ENCODE measurements at places on chromosomes 2 and 18.

DNA sequence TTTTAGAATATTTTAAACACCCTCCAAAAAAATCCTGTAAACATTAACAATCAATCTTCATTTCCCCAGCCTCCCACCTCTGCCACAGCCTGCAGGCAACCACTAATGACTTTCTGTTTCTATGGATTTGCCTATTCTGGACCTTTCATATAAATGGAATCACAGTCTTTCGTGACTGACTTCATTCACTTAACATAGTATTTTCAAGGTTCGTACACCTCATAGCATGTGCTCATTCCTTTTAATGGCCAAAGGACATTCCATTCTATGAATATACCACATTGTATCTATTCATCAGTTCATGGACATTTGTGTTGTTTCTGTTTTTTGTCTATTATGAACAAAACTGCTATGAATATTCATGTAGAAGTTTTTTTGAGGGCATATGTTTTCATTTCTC lies 48.5 kb downstream of the NAT8 start:
- no peak for DNase-seq

DNA sequence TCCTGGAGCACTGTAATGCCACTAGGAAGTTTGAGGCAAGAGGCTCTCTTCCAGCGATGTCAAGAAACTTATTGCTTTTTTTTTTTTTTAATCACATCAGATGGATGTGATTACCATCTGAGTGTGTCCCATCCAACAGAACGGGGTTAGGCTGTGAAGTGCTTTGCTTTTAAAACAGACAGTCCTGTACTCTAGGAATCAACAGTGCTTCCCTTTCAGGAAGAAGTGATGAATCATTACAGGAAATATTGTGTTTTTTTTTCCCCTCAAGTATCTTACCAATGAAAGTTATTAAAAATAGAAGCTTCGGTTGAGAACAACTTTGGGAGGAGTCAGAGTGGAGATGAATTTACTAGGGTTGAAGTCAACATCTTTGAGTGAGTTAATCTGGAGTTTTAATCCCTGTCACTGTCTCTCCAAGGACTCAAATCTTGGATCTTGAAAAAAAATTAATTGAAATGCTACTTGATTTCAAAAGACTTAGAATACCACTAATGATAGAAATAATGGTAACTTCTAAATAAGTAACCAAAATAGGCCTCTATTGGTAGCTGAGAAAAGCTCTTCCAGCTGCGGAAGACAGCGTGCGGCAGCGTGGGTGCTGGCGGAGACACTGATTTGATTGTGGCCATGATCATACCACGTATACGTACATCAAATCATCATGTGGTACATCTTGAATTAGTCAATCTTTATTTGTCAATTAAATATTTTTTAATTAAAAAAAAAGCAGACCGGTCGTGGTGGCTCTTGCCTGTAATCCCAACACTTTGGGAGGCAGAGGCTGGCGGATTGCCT lies 45.5 kb downstream of the GATA6 start:
- DNase-seq: no peak

GRCh38 chr2:213678437-213679218 lies 394.4 kb downstream of the SPAG16 start:
- DNase-seq: no peak

DNA sequence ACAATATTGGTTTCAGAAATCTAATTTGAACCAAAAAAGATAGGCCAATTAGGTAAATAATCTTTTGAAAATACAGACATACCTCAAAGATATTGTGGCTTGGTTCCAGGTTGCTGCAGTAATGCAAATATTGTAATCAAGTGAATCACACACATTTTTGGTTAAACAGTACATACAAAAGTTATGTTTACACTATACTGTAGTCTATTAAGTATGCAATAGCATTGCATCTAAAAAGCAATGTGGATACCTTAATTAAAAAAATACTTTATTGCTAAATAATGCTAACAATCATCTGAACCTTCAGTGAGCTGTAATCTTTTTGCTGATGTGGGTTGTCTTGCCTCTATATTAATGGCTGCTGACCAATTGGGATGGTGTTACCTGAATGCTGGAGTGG lies 67.3 kb downstream of the KYNU start:
- DNase-seq: no peak

GRCh38 chr2:62733546-62733945 lies 28.0 kb downstream of the EHBP1 start:
- no peak for DNase-seq

DNA sequence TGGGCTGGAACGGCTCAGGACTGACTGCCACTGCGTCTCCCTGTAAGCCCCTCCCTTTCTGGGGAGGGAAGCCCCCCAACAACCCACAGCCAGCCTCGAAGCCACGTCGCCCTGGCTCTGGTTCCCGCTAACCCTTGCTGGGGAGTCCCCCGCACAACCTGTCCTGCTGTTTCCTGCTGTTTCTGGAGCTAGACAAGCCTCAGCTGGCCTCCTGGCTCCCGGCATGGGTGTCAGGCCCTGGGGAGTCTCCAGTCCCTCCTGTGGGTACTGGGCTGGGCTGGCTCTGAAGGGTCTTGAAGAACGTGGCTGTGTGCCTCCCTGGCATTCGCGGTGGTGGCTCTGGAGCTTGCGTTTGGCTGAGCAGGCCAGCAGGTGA lies 20.9 kb downstream of the NFATC1 start:
- no peak for DNase-seq

- no peak for DNase-seq
These were observed 26.6 kb downstream of the ZSWIM2 start for GRCh38 chr2:186822323-186822722.

DNA sequence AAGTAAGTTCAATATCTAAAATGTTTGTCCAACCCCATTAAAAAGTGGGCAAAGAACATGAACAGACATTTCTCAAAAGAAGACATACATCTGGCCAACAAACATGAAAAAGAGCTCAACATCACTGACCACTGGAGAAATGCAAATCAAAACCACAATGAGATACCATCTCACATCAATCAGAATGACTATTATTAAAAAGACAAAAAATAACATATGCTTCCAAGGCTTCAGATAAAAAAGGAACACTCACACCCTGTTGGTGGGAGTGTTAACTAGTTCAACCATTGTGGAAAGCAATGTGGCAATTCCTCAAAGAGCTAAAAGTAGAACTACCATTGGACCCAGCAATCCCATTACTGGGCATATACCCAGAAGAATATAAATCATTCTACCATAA lies 931.1 kb downstream of the LRP1B start:
- no peak for DNase-seq

DNA sequence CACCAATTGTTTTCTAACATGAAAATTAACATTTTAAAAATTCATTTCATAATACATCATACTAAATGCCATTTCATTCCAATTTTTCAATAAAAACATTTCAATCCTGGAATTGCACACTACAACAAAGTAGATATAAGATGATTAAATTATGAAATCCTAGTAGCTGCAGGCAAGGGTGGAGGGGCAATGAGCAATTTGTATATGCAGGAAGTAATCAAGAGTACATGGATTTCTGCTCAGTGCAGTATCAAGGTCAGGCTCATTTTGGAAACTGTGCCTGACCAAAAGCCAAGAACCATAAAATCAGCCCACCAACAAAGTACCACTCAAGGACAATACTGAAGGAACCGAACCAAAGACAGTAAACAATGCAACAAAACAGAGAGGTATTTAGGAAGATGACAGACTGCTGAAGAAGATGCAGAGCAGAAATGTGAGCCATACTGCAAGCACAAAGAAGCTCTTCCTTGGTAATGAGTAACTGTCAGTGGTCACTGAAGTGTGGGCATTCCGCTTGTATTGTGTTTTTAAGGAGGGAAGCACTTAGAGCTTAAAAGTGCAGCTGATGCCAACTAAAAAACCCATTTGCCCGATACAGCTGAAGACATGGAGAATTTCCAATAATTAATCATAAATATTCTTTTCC lies 34.5 kb upstream of the DSEL start:
- DNase-seq: no peak

DNA sequence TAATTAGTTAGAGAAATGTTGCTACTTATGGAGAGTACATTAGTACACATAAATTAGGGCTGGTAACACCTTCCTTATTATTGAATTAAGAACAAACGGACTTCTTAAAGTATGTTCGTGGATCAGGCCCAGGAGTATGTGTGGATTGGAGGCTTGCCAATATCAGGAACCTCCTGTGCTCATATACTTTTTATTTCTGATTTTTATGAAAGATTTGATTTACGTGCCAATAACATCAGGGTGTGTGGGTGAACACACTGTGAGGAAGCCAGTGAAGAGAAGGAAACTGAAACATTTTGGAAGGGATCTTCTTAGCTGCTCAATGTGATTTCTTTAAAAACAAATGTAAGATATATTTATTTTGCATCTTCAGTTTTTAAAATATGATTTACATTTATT lies 113.0 kb downstream of the EFEMP1 start:
- DNase-seq: no peak

GRCh38 chr18:37246779-37247340 lies 318.7 kb downstream of the CELF4 start:
- DNase-seq: no peak

DNA sequence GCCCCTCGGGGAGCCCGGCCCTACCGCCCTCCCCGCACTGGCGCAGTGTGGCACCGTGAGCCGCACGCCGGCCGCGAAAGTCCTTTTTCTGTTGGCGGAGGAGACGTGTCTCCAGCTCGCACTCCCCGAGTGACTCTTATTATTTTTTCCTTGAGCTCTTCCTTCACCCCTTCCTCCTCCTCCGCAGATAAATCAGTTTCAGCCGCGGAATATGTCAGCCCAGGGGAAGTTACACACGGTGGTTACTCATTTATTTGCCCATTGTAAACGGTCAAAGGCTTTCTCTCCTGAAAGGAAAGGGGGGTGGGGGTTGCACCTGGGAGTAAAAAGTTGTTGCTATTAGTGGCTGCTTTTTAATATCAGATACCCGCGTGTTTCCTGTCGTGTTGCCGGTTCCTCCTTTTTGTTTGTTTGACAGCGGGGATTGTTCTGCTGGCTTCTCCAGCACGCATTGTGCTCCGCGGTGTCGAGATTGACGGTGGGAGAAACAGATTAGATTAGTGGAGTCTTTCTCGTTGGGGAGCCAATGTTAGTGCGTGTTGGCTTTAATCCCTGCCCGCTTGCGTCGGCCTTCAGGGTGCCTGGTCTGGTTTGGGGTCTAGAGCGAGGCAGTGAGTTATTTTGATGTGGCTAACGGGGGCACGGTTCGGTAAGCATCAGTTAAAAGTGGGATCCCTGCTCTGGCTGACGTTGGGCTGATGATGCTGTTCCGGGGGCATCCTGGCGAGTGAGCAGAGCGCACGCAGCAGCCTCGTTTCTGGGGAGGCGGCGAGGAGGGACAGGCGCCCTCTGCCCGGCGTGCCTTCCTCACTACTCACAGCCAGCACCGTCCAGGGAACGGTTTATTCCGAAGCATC lies 1.6 kb downstream of the CRIM1 start:
- DNase-seq: no peak

DNA sequence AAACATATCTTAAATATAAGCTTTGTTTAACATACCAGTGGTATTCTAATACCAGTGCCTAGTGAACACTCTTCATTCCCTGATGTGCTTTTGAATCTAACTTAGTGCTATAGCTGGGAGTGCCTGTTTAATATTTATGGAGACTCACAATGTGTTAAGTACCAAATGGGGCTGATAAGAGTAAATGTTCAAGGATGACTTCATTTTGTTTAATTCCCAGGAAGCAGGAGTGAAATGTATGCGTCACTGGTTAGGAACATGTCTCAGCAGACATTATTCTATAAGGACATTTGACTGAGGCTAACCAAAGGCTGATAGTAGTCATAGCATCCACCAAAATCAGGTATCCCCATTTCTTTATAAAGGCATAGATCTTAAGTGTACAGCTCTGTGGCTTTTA lies 31.7 kb upstream of the LINC00305 start:
- no peak for DNase-seq

- DNase-seq: no peak
These were observed 19.7 kb upstream of the DCTN1 start for GRCh38 chr2:74399785-74400184.

DNA sequence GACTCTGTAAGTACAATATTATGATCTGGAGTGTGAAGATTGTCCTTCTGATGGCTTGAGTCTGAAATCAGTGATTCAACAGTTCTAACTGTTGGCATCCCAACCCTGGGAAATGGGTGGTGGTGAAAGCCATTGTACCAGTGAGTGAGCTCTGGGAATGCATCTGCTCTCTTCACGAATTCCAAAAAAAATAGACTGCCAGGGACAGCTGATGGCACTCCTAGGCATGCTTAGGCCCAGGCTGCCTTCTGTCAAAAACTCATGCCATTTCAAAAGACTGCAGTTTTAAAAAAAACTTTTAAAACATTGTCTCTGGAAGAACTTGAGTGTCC lies 20.3 kb downstream of the OXER1 start:
- DNase-seq: no peak

DNA sequence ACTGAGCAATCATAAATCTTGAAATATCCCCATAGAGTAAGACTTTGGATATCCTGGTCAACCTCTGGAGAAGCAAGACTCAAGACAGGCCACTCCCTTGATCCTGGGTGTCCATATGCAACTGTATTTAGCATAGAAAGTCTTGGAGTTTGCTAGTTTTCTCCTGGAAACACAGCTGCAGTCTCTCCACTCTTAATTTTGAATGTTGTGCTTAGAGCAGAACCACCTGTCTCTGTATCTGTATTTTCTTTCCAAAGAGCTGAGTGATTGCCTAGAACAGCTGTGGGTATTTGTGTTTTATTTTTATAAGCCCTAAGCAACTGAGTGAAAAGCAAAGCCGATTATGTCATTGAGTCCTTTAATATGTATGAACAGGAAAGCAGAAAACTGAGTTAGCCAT lies 64.1 kb upstream of the ADAM23 start:
- no peak for DNase-seq

- DNase-seq: no peak
These were observed 58.6 kb downstream of the FN1 start for GRCh38 chr2:215377283-215377682.

DNA sequence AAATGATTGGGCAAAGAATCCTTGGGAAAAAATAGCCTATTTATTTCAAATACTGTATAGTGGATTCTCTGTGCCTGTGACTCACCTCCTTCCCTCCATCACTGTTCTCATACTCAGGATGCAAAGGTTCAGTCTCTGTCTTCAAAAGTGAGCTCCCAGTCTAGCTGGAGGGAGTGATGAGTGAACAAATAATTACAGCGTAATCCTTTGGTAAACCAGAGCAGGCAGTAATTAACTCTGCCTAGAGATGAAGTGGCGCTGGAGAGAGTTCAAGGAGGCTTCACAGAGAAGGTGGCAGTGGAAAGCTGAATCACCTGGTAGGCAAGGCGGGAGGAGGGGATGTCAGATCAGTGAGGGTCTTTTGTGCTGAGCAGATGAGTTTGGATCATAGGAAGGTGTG lies 6.5 kb downstream of the DGUOK start:
- DNase-seq: no peak
